ENCODE measurements at places on chromosomes 16 and 17.

DNA sequence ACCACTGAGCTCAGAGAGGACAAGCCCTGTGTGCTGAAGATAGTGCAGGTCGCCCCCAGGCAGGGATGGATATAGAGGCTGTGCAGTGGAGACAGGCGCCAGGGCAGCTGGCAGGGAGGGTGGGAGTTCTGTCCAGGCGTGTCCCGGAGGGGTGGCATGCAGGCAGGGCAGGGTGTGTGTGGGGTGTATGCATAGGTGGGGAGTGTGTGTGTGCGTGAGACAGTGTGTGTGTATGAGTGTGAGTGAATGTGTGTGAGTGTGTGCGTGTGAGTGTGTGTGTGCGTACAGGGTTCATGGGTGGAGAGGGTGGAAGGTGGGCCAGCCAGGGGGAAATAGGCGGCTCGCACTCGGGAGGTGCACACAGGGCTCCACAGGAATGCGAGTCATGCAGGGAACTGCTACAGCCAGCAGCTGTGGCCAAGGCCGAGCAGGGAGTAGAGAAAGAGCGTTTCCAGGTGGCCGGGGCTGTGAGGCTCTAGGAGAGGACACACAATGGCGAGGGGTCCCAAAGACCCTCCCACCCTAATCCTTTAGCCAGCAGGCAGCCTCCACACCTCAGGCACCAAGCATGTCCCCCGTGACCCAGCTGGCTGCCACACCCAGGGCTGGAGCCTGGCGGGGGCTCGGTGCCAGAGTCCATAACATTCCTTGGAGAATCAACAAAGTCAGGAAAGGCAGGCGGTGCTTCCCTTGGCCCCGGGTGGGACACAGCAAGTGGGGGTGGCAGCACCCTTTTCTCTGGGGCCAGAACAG, 4.6 kb downstream of the PLCD3 start:
- DNase-seq: no peak

DNA sequence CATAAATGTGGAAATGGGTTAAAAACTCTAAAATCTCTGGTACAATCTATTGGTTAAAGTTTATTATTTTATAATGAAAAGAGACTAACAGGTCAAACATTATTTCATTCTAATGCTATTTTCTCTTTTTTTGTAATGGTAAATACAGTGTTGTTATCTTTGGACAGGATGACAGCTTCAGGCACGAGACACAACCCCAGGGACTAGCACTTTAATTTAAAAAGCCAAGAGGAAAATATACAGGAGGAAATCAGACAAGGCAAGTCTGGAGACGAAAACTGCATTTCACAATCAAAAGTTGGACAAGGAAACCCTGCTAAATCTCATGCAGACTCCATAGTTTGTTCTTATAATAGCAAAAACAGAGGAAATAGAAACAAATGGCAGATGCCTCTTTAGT, 589.1 kb upstream of the CDH8 start:
- DNase-seq: no peak

DNA sequence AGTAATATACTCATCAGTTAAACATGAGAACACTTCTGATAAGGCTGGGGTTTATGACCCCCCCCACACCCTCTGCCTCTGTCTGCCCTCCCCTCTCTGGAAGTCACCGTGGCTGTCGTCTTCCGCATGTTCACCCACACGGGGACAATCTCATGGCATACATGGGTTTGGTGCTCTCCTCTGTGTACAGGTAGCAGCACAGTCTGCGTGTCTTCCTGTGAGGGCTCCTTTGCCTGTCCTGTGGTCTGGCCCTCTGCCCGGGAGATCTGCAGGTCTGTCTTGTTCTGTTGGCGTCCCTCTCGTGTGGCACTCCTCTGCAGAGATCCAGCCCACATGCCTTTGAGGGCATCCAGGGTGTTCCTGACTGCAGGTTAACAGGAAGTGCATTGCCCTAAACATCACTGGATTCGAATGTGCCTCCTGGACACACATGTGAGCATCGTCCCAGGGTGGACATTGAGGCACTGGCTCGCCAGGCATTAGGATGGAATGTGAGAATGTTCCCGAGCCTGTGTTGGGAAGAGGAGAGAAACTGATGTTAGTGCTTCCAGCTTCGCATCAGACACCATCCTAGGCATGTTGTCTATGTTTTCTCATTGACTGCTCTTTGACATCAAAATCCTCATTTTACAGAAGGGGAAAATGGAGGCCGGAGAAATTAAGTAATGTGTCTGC, 54.5 kb downstream of the NKD1 start:
- DNase-seq: no peak

DNA sequence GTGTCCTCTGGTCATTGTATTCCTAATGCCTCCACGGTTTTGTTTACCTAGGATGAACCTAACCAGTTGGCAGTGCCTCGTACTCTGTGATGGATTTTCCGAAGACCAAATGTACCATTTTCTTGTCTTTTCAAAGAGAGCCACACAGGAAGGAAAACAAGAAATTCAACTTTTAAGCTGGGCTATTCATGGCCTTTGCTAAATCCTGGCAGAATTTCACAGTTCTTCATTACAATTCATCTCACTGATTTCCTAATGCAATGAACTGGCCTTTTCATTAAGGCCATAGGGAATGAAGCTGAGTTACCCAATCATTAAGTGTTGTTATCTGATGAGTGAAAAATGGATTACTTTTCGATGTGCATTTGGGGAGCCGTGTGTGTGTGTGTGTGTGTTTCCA, 7.9 kb upstream of the KCNJ16 start:
- no peak for DNase-seq

DNA sequence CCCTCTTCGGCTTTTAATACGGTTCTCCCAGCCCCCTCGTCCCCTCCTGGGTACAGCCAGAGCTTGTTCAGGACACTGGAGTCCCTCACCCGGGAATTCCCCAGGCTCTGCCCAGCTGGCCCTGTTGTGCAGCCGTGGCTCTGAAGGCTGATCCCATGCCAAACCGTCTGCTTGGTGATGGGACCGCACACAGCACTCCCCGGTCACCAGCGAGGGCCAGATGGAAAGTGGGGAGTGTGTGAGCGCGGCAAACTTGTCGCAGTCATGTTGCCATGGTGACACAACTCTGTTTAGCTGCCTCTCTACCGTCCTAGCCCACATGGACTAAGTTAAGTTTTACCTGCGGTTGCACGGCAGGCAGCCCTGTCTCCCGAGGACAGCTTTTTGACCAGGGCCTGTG, 107.9 kb downstream of the RAP1GAP2 start:
- no peak for DNase-seq

GRCh38 chr17:8459107-8459506, 23.4 kb downstream of the NDEL1 start:
- no peak for DNase-seq

DNA sequence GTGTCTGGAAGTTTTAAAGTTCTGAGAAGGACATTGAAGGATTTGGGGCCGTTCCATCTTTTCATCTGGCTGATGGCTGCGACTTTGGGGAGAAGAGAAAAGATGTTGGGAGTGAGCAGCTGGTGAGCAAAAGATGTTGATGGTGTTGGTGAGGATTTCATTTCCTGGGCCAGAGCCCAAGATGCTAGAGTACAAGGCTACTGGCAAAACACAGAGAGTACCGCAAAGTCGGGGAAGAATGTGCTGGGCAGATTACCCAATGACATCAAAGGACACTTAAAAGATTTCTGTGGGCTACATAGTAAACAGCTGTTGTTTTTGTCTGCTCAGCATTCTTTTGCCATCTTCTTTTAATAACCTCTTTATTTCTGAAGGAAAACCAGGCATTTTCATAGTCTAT, 49.4 kb upstream of the GAS7 start:
- no peak for DNase-seq

DNA sequence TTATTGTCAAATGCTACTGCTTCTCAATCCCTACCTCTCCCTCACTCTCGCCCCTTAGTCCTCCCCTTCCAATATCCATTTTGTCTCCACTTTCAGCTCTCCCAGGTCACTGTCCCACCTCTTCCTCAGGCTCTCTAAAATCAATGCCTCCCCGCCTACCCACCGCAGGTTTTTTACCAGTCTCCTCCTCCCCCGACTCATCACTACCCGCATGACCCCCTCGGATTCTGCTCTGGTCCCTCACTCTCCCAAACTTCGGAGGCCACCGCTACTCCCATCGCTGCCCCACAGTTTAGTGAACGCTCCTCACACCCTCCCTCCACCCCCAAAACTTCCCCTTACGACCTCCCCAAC, 513 bp downstream of the CRLF3 start:
- no peak for DNase-seq

GRCh38 chr16:81775570-81775969, 3.5 kb upstream of the PLCG2 start:
- DNase-seq: no peak

DNA sequence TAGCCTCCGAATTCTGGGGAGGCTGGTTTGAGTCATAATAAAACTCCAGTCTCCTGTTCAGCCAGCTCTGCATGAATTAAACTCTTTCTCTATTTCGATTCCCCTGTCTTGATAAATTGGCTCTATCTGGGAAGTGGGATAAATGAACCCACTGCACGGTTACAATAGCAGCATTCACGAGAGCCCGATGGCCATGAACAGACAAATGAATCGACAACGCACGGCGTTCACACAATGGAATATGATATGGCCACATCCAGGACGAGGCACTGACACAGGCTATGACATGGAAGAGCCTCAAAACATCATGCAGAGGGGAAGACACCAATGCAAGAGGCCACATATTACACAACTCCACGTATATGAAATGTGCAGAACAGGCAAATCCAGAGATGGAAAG, 5.6 kb upstream of the CARD14 start:
- DNase-seq: no peak
